ENCODE measurements at places on chromosomes 2 and 18.

GRCh38 chr2:105460048-105460732 lies 61.3 kb upstream of the FHL2 start:
- no peak for DNase-seq

DNA sequence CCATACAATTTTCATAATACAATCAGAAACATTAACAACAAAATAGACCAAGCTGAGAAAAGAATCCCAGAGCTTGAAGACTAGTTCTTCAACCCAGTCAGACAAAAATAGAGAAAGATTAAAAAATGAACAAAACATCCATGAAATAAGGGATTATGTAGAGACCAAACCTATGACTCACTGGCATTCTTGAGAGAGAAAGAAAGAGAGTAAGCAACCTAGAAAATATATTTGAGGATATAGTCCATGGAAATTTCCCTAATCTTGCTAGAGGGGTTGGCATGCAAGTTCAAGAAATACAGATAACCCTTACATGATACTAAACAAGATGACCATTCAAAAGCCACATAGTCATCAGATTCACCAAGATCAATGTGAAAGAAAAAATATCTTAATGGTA lies 281.7 kb downstream of the CCDC85A start:
- DNase-seq: no peak

GRCh38 chr18:26442126-26442525 lies 106.2 kb downstream of the KCTD1 start:
- DNase-seq: no peak

- DNase-seq: no peak
Observed at GRCh38 chr18:2482706-2483475, 88.4 kb downstream of the METTL4 start.

- peak; percentile 5 for DNase-seq
Observed at GRCh38 chr18:79438898-79439627, 43.3 kb downstream of the NFATC1 start.

DNA sequence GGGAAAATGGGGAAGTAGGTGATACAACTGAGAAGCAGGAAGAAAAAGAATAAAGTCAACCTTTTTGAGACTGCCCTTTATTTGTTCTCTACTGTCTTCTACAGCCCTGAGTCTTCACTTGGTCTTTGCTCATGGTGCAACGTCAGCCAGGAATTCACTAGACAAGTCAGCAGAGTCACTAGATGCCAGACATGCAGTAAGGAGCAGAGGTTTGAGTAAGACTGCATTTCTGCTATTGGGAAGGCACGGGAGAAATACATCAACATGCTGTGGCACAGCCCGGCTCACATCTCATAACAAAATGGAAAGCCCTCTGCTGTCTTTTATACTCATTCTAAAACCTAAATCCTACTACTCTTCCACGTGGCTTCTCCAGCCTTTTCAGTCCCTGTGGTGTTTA lies 67.1 kb downstream of the PRELID3A start:
- no peak for DNase-seq

DNA sequence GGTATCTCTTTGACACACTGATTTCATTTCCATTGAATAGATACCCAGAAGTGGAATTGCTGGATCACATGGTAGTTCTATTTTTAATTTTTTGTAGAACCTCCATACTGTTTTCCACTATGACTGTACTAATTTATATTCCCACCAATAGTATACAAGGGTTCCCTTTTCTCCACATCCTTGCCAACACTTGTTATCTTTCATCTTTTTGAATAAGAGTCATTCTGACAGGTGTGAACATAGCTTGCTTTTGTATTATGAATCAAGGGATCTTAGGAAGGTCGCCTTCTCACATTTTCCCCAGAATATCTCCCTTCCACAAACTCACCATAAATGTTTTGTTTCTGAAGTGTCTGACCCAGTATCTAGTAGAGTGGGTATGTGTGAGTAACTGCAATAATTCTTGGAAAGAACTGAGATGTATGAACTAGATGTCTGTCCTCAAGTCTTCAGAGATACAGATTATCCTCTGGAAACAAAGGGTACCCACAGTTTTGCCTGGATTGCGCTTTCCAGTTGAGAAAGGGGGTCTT lies 17.1 kb upstream of the SP3 start:
- DNase-seq: no peak

DNA sequence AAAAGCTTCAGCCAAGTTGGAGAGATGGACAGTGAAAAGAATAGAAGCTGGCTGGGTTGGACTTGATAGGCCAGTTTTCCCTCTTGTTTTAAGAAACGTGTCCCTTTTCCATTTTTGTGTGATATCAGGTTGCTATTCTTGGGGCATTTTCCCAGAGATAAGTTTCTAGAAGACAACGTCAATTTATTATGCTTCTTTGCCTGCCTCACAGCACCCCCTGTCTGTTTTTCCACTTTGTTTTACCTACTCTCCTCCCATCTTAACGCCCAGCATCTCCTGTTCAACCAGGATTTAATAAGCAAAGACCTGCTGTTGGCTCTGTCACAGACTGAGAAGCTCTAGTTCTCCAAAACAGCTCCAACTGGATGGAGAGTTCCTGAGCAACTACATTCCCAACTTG lies 317.8 kb upstream of the ZNF521 start:
- no peak for DNase-seq

- no peak for DNase-seq
Observed at GRCh38 chr2:69089266-69089665, 76.3 kb downstream of the ANTXR1 start.

- no peak for DNase-seq
Observed at GRCh38 chr2:234682492-234683228, 185.8 kb upstream of the ARL4C start.

DNA sequence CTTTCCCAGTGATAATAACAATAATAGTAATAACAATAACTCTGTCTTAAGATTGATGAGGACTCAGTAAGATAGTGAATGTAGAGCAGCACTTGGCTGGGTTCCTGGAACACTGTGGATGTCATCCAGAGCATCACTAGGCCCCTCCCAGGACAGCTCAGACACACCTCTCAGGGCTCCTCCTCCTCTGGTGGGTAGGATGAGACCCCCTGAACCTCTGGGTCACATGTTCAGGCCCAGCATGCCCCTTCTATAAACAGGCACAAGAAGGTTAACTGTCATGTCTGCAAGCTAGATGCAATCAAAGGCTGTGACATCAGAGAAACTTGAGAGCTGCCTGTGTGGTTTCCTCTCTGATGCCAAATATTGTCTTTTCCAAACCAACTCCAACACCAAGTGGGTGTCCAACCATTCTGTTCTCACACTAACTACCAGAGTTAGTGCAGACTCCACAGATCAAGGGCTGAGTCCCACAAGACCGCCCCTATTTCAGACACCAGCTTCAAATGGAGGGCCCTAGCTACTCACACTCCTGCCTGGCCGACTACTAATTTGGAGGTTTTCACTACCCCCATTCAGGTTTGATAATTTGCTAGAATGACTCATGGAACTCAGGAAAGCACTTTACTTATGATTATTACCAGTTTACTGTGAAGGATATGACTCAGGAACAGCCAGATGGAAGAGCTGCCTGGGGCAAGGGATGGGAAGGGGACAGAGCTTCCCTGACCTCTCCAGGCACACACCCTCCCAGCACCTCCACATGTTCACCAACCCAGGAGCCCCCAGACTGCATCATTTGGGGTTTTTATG lies 46.4 kb upstream of the BZW1 start:
- DNase-seq: no peak

- no peak for DNase-seq
Observed at GRCh38 chr18:58784601-58785137, 80.0 kb upstream of the ZNF532 start.

DNA sequence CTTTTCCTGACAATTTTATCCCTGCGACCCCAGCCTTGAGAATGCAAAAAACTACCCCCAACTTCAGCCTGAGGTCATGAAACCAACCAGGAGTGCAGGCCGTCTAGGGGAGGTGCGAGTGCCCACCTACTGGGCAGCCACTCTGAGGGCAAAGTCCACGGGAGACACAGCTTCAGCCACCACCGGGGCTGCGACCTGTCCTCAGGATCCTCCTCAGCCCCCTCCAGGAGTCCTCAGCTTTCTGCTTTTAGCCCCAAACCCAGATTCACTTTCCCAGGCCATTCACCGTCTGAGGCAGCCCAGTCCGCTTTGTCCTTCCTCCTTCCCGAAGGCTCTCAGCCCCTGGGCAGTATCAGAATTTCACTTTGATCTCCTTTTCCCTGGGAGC lies 210.2 kb upstream of the TNP1 start:
- DNase-seq: no peak

GRCh38 chr2:30565851-30566358 lies 118.9 kb downstream of the LCLAT1 start:
- DNase-seq: no peak

DNA sequence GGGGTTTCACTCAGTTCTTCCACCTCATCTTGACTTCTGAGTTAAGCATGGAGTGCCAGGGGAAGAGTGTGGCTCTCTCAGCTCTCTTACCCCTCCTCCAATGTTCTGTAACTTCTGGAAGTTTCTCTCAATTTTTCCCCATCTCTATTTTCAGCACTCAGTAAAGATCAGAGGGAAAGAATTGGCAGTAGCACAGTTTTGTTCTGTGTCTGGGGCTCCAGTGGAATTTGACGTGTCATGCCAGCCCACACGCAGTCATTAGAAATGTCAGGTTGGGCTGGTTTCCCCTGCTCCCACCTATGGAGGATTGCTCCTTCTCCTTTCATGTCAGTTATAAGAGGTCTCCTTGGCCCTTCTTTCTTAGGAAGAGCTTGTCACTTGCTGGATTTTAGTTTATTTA lies 104.6 kb upstream of the COL3A1 start:
- no peak for DNase-seq

DNA sequence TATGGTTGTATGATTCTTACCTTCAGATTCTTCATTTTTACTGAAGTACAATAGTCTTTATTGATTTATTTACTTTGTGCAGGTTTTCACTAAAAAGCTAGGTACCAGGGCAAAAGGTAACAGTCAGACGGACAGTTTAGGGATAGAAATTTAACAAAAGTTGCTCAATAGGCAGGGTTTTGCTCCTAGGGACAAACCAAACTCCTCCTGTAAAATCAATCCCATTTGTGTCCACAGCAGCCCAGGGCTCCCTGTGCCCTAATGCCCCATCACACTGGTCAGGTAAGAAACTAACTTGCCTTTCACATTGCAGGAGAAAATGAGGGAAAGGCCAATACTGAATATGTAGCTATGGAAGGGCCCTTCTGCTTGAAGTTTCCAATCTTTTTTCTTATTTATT lies 410.9 kb downstream of the EPHA4 start:
- no peak for DNase-seq

DNA sequence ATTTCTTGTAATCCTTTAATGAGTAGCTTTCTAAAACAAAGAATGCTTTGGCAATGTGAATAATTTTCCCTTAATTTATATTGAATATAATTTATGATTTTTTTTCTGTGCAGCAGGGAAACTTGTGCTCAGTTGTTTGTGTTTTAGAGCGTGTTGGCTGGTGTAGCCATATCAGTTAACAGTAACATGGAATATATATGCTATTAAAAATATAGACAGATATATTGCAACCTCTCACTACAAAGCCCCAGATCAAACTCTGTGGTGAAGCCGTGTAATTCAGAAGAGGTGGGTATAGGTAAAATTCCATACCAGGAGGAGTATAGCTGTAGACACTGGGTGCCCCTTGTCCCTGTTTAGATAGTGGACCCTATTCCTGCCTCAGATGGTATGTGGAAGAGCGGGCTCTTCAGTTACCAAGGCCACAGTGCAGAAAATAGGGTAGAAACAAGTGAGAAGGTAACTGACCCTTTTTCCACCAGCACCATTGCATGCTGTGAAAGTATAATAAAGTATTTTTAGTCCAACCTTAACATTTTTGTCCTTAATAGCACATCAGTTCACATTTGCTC lies 18.1 kb upstream of the RASGRP3 start:
- no peak for DNase-seq

DNA sequence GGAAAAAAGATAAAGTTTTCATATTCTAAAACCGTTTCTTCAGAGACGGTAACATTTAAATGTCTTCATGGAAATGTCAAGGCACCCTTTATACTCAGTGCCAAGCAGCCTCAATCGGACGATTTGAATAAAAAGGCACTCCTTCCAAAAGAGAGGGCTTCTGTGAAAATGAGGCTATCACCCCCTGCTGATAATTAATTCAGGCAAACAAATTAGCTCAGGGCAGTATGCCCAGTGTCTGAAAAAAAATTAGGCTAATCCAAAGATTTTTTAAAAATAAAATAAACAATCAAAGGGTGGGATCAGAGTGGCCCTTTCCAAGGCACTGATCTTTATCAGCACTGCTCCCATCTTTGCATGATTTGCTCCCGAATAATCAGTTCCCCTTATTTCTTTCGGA lies 151.0 kb upstream of the PID1 start:
- DNase-seq: no peak

GRCh38 chr2:119441376-119442225 lies 9.9 kb downstream of the TMEM37 start:
- no peak for DNase-seq

DNA sequence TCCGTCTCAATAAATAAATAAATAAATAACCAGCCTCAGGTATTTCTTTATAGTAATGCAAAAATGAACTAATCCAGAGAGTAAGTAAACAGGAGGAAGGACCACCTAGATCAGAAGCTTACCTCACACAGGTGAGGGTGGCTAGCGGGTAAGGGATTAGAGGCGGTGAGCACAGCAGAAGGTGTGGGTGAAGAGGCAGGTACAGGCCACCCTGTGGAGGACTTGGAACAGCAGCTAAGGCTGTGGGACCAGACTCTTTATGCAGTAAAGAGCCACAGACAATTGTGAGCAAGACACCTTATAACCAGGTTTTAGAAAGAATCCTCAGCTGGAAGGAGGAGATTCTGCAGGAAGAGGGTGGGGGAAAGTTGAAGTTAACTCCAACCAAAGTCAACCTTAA lies 34.2 kb upstream of the TTR start:
- DNase-seq: no peak

DNA sequence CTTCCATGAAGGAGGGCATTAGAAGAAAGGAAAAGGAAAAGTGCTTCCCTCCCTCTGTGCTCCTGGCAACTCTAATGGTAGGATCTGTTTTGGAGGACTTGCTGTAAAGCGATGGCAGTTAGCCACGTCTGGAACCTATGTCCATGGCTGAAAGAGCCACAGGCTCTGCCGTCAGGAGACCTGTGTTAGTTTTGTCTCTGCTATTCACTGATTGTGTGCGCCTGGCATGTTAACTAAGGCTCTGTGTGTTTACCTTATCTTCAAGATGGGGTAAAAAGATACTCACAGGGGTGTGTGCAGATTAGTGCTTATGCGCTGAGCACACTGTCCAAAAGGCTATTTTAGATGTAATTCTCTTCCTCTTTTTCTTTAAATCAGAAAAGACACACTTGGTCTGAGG lies 109.8 kb upstream of the LTBP1 start:
- DNase-seq: no peak

All from activated CD8-positive, alpha-beta memory T cell treated with anti-CD3 and anti-CD28 coated beads for 4 hours (primary cell).